ENCODE measurements at places on chromosomes 2 and 18.

GRCh38 chr2:69985688-69986087, 24.3 kb upstream of the ASPRV1 start:
- DNase-seq = no peak

- no peak for DNase-seq
Observed at GRCh38 chr2:138293045-138293444, 208.5 kb upstream of the SPOPL start.

DNA sequence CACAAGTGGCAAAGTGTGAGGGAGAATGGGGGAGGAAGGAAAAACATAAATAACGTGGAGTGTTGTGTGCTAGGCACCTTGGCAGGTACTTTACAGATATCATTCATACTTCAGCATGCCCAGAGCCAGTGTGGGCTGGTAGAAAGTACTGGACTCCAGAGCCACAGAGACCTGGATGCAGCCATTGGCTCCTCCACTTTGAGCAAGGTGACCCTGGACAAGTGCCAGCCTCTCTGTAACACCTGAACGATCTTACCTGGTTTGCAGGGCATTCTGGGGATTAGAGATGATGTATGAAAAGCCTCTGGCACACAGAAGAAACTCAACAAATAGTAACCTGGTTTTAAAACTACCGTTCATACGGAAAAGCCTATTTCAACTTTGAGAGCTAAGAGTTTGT, 6.3 kb downstream of the LOXHD1 start:
- DNase-seq = no peak

GRCh38 chr2:181471226-181471625, 14.0 kb downstream of the ITGA4 start:
- DNase-seq = no peak

- DNase-seq = no peak
Observed at GRCh38 chr2:42096869-42097591, 49.2 kb downstream of the PKDCC start.

DNA sequence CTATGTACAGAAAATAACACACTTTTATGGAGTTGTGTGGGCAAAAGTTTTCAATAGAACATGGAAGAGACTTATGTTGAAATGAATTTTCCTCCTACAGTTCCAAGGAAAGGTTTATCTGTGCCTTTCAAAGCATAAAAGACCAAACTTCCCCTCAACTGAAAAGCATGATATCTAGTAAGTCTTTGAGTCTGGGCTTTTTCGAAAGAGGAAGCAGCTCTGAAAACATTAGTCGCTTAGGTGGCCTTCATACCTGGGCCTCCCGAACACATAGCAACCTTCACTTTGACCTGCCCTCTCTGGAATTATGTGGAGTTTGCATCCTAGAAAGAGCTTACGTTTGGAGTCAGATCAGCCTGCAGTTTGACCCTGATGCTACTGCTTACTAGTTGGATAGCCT, 4.8 kb upstream of the CAPN14 start:
- no peak for DNase-seq

- DNase-seq = no peak
Observed at GRCh38 chr2:27261926-27262298, 935 bp downstream of the SLC30A3 start.

GRCh38 chr2:65300134-65300760, 72.6 kb downstream of the ACTR2 start:
- no peak for DNase-seq

DNA sequence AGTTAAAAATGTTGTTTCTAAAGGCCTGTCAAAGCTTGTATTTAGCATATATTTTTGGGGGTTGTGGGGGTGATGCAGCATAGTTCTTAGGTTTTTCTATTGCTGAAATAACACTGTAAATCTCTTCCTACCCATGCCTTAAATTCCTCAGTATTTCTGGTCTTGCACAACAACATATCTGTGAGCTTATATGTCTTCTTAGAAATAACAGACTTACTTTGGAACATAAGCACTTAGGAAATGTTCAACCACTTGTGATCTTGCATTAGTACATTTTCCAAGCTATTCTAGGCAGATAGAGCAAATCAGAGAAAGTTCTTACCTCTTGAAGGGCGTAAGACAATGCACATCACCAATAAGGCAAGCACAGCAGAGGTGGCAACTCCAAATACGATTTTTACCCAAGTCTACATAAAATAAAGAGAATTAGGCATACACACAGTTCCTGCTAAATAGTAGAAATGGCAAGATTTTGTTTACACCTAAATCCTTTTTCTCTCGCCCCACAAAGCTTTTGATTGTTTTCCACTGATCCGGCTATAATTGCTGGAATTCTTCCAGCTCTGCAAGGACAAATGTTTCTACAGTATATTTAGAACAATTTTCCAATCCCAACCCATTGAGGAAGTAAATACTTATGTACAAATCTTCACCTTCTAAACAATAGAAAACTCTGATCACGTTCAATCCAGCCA, 512 bp downstream of the FAP start:
- no peak for DNase-seq

DNA sequence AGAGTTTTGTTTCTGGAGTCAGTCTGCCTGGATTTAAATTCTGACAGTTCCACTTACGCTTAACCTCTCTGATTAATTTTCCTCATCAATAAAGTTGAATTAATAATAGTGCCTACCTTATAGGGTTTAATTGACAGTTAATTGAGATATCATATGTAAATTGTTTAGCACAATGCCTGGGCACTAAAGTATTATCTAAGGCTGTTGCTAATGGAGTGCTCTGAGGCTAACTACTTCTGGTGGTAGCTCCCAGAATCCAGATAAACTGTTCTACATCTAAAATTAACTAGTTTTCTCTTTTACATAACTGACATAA, 185.6 kb upstream of the STON1 start:
- DNase-seq = no peak

DNA sequence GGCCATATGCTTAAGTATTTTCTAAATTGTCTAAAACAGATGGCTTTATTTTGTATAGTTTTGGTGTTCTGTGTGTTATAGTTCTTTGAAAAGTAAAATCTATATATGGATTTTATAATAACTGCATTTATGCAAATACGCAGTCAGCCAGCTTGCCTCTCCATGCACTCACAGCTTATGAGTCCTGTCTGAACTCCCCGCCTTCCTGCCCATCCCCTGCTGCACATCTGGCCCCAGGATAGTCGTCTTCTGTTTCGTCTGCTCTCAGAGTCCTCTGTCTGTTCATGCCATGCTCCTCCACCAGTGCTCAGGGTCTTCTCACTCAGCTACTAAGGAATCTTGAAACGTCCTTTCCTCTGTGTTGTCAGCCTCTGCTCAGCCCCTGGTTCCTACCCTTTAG, 28.2 kb upstream of the ANKRD62 start:
- no peak for DNase-seq

- no peak for DNase-seq
Observed at GRCh38 chr2:168350380-168350779, 103.0 kb upstream of the STK39 start.

DNA sequence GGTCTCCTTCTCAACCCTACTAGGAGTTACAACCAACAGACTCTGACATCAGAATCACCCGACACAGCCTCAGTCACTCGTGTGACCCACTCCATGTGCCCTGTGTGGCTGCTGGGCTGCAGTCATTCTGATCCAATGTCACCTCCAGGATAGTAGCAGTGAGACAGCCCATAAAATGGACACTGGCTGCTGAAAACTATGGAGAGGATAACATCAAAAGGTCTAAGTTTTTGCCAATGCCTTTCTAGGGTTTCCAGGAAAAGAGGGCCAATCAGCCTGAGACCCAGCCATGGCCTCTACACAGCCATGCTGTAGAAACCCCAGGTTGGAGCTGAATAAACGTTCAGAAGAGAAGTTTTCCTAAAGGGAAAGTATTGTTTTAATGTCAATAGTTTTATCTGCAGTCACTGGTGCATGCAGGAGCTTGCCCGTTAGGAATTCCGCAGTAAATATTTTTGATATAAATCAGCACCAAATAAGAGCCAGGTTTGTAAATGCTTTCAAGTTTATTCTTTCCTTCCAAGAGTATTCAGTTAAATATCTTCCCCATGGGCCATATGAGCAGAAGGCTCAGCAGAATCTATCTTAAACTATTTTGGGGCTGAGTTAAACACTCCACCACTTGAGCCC, 92.2 kb upstream of the PID1 start:
- no peak for DNase-seq

GRCh38 chr2:159462201-159462785, 154.1 kb downstream of the BAZ2B start:
- DNase-seq = no peak

DNA sequence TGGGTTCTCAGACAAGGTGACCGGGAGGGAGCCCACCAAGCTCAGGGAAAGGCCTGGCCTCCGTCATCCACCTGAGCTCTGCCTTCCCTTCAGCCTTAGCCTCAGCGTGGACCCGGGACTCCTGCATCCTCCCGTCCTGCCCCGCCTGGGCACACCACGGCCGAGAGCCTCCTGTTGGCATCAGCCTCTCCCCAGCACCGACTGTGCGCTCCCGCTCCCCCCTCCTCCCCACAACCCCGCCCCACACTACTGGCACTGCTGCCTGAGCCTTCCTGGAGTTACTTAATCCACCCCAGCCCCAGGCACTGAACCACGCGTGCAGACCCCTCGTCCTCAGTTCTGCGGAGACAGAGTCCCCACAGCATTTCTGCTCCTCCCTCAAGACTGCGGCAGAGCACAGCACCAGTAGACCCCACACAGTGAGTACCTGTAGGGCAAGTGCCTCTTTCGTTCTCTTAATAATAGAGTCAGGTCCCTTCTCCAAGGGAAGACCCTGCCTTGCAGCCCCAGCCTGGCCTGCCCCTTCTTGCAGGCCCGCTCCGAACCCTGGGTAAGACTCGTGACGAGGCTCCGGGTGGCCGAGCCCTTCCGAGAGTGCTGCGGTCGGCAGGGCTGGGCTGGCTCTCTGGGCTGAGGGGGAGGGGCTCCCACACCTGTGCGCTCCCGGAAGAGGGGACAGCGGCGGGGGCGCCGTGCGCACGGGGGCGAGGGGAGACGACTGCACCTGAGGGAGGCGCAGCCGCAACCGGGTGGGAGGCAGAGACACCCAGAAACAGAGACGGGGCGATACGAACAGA, at the start of gene AMER3:
Gene AMER3, plus strand, starts transcription at position 285 of the 797 bp plus-strand sequence. CDS start 6,533 bp downstream, outside the sequence.
- DNase-seq = no peak

GRCh38 chr18:61216051-61216450, 117.2 kb upstream of the CDH20 start:
- no peak for DNase-seq

GRCh38 chr2:173990970-173991819, 26.0 kb upstream of the SP3 start:
- DNase-seq = no peak

- DNase-seq = no peak
Observed at GRCh38 chr18:55650363-55650870, 62.4 kb upstream of the TCF4 start.

- no peak for DNase-seq
Observed at GRCh38 chr18:58136879-58137278, 92.9 kb downstream of the NEDD4L start.

- DNase-seq = no peak
Observed at GRCh38 chr2:215059724-215060123, 78.7 kb downstream of the ABCA12 start.

DNA sequence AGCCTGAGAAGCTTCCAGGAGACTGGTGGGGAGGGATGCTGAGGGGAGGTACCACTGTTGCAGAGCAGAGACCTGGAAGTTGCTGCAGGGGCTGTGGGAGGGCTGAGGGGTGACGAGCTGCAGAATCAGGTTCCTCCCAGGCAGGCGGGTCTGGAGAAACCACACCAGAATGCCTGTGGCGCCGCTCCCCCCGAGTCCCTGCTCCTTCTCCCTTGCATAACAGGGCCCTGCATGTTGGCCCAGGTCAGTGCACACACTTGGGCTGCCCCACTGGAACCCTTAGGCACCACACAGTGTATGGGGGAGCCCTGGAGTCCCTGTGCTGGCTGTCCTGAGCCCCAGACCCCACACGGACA, 60.4 kb downstream of the ARL4C start:
- DNase-seq = no peak

DNA sequence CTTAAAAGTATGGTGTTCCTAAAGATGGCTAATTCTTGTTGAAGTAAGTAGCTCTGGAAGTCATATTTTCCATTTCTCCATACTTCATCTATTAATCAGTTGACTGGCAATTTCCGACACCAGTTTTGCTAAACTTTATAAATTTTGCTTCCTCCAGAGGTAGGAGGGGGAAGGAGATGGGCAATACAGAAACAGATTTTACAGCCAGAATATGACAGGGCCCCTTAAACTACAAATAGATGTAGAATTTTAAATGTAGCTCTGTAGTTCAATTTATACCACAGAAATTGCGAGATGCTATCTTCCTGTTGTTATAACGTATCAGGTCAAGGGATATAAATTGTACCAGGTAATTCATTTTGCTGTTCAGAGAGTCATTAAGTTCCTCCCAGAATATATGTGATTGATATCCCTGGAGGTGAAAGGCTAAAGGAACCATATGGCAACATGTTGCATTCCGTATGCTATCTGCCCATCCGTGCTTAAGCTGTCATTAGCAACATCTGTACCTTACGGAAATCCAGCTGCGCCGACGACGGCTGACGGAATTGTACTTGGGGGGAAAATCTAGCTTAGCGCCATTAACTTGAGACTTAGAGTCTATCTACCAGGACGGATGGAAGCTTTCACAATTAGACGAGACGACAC, 8.4 kb upstream of the NR4A2 start:
- DNase-seq = peak; percentile 39

GRCh38 chr18:74251297-74252038, 40.3 kb downstream of the CYB5A start:
- DNase-seq = no peak

GRCh38 chr2:134276381-134277172, 22.7 kb downstream of the MGAT5 start:
- DNase-seq = no peak

DNA sequence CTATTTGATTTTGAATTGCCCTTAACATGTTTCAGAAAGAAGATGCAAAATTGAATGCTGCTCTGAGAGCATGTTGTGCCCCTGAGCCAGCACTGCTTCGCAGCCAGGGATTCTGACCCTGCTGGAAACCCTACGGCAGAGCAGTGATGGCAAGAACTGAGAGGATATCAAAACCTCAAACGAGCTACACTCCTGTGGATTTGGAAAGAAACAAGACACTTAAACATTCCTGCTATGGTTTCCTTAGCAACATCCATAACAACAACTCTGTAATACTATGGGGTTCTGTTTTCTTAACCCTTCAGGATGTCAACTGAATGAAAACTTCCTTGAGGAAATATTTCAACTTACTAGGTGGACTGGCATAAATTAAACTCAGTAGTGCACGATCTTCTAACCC, 649.1 kb downstream of the NYAP2 start:
- no peak for DNase-seq

DNA sequence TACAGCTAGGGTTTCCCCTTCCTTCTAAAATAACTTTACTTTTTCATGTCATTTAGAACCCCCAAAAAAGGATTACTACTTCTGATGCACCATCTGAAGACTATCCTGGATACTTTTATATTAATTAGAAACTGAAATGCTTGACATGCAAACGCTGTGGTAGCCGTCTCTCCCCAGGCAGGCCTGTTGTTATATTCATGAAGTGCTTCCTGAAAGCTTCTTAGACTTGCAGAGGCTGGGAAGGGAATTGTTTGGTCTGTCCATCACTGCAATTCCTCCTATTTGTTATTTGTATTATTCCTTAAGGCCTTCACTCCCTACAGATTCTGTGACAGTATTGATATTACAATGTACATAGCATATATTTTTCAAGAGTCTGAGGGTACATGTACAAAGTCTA, 370.2 kb downstream of the NRXN1 start:
- no peak for DNase-seq

GRCh38 chr2:216922175-216922780, 62.4 kb upstream of the TNP1 start:
- no peak for DNase-seq
